ENCODE measurements at places on chromosomes 13 and 19. TPM values are rescaled to one million over a fixed set of nuclear protein-coding genes. Genes with fewer than 3 reads are reported as not detected.

DNA sequence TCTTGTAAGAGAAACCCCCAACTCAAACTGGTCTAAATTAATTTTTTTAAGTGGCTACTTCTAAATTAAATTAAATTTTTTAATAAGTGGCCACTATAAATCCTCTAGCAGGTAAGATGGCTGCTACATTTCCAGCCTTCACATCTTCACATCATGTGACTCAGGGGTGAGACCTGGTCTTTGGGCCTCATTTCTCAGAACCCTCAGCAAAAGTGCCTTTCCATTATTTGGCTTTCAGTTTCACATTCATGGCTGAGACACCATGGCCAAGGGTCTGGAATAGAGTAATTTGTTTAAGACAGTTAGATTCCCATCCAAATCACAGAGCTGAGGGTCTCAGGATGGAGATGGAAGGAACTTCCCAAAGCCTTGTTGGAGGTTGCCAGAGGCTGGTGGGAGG, 47.5 kb downstream of the DCT start:
- H3K27ac ChIP-seq = no peak overlapping the region
- no peaks in the 10 kb centered on the region for H3K36me3 ChIP-seq
- no peak overlapping the region for H3K4me3 ChIP-seq
- H3K27me3 ChIP-seq = no peaks in the 10 kb centered on the region

DNA sequence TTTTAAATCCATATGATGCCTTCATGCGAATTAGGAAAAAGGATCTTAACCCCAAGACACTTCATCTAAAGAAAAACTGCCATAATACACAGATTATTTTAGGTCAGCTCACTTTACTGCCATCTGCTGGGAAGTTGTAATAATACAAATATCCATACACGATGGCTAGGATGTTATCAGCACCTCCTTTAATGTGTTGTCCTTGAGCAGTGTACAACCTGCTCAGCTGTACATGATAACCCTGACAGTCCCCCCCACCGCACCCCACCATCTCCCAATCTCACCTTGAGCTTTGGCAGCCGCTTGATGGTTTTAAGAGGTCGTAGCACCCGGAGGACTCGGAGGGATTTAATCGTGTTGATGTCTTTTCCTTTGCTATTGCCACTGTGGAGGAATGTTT, 112.2 kb downstream of the IER2 start:
- H3K27ac ChIP-seq = no peak overlapping the region
- H3K27me3 ChIP-seq = peaks cover under 1% of the 10 kb centered on the region
- H3K4me3 ChIP-seq = no peak overlapping the region
- H3K36me3 ChIP-seq = no peaks in the 10 kb centered on the region

Gene ATCAY
- not detected for total RNA-seq

Gene EFNA2
- not detected for total RNA-seq

Gene MAB21L1
- 1.2 TPM for total RNA-seq

GRCh38 chr19:31166206-31166605, 183.0 kb downstream of the TSHZ3 start:
- H3K36me3 ChIP-seq = no peaks in the 10 kb centered on the region
- H3K4me3 ChIP-seq = no peak overlapping the region
- no peak for DNase-seq
- no peak overlapping the region for H3K27ac ChIP-seq
- H3K27me3 ChIP-seq = peaks cover 3% of the 10 kb centered on the region
- no peaks in the 10 kb centered on the region for H3K4me1 ChIP-seq

DNA sequence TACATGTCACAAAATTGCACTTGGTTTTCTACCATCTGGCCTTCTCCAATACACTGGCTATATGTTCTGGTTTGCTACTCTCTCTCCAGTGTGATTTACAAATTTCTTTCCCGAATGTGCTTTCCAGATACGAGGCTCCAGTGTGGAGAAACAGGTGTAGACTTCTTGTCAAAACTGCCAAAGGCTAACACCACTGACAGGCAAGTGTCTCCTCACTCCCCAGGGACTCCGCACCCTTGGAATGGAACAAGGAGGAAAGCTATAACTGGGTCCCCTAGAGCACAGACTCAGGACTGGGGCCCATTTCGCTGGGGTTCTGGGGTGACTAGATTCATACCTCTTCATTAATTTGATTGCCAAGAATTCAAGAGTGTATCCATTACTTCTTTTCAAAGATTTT, 161.8 kb downstream of the FOXO1 start:
- no peak for DNase-seq
- H3K4me1 ChIP-seq = peaks cover 10% of the 10 kb centered on the region
- H3K36me3 ChIP-seq = no peaks in the 10 kb centered on the region
- no peaks in the 10 kb centered on the region for H3K27me3 ChIP-seq

DNA sequence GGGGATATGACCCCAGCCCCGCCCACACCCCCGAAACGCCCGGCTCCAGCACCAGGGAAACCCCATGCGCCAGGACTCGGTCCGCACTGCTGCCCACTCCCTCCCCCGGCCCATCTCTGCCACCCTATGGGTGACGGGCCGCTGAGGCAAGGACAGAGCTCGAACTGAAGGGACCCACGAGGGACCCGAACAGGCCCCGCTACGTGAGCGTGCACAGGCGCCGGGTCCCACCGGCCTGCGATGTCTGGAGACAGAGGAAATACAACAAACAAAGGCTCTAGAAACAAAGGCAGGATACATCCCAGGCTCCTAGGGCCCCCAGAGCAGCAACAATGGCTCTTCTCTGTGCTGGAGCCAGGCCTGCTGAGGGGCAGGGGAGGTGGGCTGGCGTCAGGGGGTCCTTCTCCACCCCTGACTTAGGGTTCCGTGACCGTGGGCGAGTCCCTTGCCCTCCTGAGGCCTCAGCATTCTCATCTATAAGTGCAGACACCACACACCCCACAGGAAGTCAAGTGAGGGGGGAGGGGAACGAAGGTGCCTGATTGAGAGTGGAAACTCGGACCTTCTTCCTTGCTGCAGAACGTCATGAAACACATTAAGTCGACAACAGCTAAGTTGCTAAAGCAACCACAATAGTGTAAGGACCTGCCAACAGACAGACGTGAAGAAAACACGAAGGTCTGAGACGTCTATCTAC, 3.1 kb downstream of the ABHD17A start:
- H3K36me3 ChIP-seq = peaks cover 2% of the 10 kb centered on the region
- H3K27me3 ChIP-seq = no peaks in the 10 kb centered on the region
- no peak for DNase-seq
- H3K27ac ChIP-seq = peak overlapping the region; percentile 84

GRCh38 chr19:1540365-1540925, 16.6 kb downstream of the PLK5 start:
- DNase-seq = no peak
- H3K4me3 ChIP-seq = no peak overlapping the region
- no peaks in the 10 kb centered on the region for H3K36me3 ChIP-seq

DNA sequence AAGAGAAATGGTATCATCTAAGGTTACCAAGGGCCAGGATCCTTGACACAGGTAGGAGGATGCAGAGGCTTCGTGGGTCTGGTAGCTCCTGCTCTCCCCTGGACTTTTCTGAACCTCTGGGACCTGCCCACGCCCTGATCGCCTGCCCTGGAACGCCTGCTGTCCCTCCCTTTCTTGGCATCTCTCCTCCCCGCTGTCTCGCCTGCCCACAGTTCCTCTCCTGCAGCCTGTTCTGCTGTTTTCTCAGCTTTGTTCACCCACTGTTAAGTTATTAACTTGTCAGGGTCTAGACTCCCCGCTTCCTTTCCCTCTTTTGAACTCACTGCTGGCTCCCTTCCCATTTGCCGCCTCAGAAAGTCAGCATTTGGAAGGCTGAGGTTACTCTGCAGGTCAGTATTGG, 19.8 kb downstream of the SERP2 start:
- no peak overlapping the region for H3K4me3 ChIP-seq
- no peak overlapping the region for H3K27ac ChIP-seq
- no peaks in the 10 kb centered on the region for H3K27me3 ChIP-seq
- H3K4me1 ChIP-seq = peaks cover 2% of the 10 kb centered on the region
- DNase-seq = no peak
- no peaks in the 10 kb centered on the region for H3K36me3 ChIP-seq

GRCh38 chr13:32735859-32736258, 149.6 kb downstream of the PDS5B start:
- no peaks in the 10 kb centered on the region for H3K27me3 ChIP-seq
- peaks cover 10% of the 10 kb centered on the region for H3K4me1 ChIP-seq
- peaks cover 2% of the 10 kb centered on the region for H3K36me3 ChIP-seq
- H3K4me3 ChIP-seq = no peak overlapping the region
- no peak for DNase-seq

DNA sequence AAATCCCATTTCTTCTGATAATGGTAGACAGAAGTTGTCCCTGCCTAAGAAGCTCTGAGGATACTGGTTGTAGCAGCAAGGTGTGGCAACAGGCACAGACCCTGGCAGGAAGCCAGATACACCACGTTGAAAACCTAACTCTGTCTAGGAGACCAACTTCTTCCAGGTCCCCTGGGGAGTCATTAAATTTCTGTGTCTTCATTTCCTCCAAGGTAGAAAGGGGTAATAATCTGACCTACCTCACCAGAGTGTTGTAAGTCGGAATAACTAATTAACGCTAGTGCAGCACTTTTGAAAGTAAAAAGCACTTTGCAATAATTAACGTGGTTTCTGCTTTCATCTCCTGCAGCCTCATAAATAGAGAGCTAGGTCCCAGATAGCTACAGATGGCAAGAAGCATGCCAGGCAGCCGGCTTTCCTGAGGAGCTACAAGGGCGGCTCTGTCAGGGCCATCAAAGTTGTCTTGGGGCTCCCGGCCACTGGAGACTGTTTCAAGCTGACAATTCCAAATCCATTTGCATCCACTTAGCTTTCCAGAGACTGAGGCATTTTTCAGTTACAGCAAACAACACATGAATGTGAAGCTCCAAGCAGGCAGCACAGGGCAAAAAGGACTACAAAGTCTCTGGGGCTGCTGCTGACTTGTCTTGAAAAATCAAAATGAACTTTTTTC, 176.2 kb downstream of the FOXO1 start:
- H3K4me1 ChIP-seq = no peaks in the 10 kb centered on the region
- no peaks in the 10 kb centered on the region for H3K36me3 ChIP-seq
- no peak overlapping the region for H3K27ac ChIP-seq
- no peak overlapping the region for H3K4me3 ChIP-seq

- H3K4me3 ChIP-seq = no peak overlapping the region
- no peak for DNase-seq
- no peaks in the 10 kb centered on the region for H3K27me3 ChIP-seq
- H3K36me3 ChIP-seq = no peaks in the 10 kb centered on the region
Measured at GRCh38 chr13:83815598-83815997, 66.7 kb downstream of the SLITRK1 start.

DNA sequence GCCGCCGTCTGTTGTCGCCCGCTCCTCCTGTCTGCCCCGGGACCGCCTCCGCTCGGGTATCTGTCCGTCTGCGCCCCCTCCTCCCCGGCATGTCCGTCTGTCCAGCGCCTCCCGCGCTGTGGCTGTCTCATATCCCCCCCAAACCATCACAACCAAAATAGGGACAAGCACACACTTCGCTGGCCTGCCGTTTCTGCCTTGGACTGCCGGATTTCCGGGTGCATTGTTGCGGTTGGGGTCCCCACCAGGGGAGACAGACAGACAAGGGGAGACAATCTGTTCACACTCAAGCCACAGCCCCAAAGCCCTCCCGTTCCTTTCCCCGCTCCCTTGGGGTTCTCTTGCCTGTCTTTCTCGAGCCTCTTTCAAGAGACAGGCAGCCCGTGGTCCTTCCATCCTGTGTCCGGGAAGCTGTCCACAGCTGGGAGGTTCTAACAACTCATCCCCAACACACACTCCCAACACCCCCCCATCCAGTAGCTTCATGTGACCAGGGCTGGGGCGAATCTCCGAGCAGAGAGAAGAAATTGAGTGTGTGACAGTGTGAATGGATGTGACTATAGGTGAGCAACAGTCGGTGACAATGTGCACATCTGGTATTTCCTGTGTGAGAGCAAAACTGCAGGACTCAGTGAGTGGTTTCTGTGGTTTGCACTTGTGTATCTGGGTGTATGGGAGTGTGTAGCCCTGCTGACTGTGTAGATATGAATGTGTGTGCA, 16.5 kb upstream of the FOSB start:
- H3K27me3 ChIP-seq = no peaks in the 10 kb centered on the region
- H3K27ac ChIP-seq = peak overlapping the region; percentile 38
- peak; percentile 60 for DNase-seq
- peak overlapping the region; percentile 65 for H3K4me3 ChIP-seq

DNA sequence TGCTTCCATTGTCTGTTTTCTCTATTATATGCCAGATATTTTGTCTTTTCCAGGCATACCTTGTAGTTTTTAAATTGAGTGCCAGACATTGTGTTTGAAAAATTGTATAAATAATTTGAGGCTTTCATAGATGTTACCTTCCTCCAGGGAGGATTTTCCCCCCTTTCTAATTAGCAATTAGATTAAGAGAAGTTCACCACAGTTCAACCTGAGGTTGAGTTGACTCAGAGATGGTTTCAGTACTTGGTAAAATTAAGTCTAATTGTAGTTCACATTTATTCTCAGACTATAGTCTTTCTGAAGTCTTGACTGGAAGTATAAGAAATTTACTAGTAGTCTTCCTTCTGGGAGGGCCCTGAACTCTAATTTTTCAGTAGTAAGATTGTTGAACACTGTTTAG, 104.1 kb upstream of the SCEL start:
- H3K27me3 ChIP-seq = no peaks in the 10 kb centered on the region
- H3K4me3 ChIP-seq = no peak overlapping the region
- DNase-seq = no peak
- H3K27ac ChIP-seq = no peak overlapping the region

DNA sequence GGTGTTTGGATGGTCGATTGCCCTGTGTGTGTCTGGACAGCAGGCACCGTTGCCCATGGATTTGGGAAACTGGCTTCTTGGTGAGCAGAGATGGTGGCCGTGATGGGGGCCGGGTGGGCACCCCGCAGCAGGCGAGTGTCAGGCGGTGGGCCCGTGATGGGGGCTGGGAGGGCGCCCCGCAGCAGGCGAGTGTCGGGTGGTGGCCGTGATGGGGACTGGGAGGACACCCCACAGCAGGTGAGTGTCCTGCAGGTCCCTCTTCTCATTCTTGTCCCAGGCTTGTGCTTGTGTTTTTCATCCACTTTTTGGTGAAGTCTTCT, 86.5 kb downstream of the KDM4B start:
- H3K4me1 ChIP-seq = peaks cover 2% of the 10 kb centered on the region
- H3K27ac ChIP-seq = no peak overlapping the region
- DNase-seq = no peak
- no peaks in the 10 kb centered on the region for H3K27me3 ChIP-seq
- H3K4me3 ChIP-seq = no peak overlapping the region
- H3K36me3 ChIP-seq = no peaks in the 10 kb centered on the region

GRCh38 chr13:84126671-84127171, 244.4 kb upstream of the SLITRK1 start:
- no peaks in the 10 kb centered on the region for H3K27me3 ChIP-seq
- H3K4me3 ChIP-seq = no peak overlapping the region
- DNase-seq = no peak
- no peaks in the 10 kb centered on the region for H3K36me3 ChIP-seq
- H3K27ac ChIP-seq = no peak overlapping the region
- H3K4me1 ChIP-seq = no peaks in the 10 kb centered on the region

Gene MATK
- 0.68 TPM for total RNA-seq

DNA sequence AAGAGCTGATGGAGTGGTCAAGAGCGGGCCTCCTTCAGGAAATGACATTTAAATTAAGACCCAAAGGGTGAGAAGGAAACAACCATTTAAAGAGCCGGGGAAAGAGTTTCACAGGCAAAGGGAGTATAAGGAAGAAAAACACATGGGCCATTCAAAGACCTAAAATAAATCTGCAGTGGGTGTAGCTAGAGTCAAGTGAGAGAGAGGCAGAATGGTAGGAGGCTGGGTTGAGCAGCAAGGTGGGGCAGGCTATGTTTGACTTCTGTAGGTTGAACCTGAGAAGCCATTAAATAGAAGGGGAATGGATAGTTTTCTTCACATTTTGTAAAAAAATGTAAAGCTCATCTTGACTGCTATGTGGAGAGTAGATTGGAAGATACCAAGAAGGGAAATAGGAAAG, 183.8 kb downstream of the LACC1 start:
- H3K4me3 ChIP-seq = no peak overlapping the region
- H3K4me1 ChIP-seq = no peaks in the 10 kb centered on the region
- no peaks in the 10 kb centered on the region for H3K27me3 ChIP-seq
- H3K36me3 ChIP-seq = no peaks in the 10 kb centered on the region
- no peak for DNase-seq
- no peak overlapping the region for H3K27ac ChIP-seq

Gene ZFR2
- total RNA-seq = not detected
